PC-3 (cell line): ENCODE measurements at places on chromosomes 16 and 17. TPM values are rescaled to one million over a fixed set of nuclear protein-coding genes. Genes with fewer than 3 reads are reported as not detected.

CNEP1R1 gene
- 7.0 and 10.5 TPM in 2 replicates for total RNA-seq

ACSM2A gene
- not detected in 2 replicates for total RNA-seq

LRRC46 gene
- total RNA-seq: 0.44 and 1.2 TPM in 2 replicates

FBXW10B gene
- total RNA-seq: 7.0 and 7.2 TPM in 2 replicates

HASPIN gene
- total RNA-seq: 10.6 and 12.7 TPM in 2 replicates

ZMYND15 gene
- 0.51 and 0.58 TPM in 2 replicates for total RNA-seq

SCGB1C2 gene
- not detected in 2 replicates for total RNA-seq

SPATA22 gene
- total RNA-seq: 1.8 TPM in 1 of 2 replicates, not detected in the other

WNK4 gene
- total RNA-seq: 13.0 and 17.4 TPM in 2 replicates

CLEC18B gene
- 0.29 and 0.87 TPM in 2 replicates for total RNA-seq

DNA sequence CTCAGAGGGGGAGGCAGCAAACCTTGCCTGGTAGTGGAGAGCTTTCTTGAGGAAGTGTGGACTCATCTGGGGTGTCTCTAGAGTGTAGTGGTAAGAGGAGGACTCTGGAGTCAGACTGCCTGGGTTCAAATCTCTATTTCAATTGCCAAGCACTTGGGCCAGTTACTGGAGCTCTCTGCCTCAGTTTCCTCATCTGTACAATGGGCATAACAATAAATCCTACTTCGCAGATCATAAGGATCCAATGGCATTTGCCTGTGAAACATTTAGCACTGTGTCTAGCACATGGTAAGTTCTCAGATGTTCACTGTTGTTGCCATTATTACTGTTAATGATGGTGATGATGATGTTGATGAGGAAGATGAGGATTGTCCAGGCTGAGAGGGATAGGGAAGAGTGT is 23.6 kb upstream of the WFDC1 start:
- DNase-seq: no peak

DNA sequence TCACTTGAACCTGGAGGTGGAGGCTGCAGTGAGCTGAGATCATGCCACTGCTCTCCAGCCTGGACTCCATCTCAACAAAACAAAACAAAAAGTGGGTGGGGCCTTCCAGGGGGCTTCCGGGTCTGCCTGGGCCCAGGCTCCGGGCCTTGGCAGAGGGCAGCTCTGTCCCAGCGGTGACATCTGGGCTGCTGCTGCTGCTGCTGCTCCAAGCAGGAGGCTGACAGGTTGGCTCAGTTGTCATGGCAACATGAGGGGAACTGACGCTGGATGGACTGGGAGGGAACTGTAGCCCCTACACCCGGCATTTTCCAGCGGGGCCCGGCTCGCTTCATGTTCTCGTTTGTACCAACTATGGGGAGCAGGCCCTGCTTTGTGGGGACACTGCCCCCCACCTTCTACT is 4.0 kb downstream of the BAIAP3 start:
- no peak for DNase-seq

GRCh38 chr17:57445772-57446472 is 189.6 kb downstream of the MSI2 start:
- DNase-seq: no peak

GRCh38 chr17:62611292-62611691 is 16.2 kb upstream of the MRC2 start:
- no peak for DNase-seq

GRCh38 chr16:50862818-50863643 is 121.1 kb downstream of the CYLD start:
- DNase-seq: no peak

GRCh38 chr17:15185625-15185991 is 79.5 kb downstream of the PMP22 start:
- no peak for DNase-seq

DNA sequence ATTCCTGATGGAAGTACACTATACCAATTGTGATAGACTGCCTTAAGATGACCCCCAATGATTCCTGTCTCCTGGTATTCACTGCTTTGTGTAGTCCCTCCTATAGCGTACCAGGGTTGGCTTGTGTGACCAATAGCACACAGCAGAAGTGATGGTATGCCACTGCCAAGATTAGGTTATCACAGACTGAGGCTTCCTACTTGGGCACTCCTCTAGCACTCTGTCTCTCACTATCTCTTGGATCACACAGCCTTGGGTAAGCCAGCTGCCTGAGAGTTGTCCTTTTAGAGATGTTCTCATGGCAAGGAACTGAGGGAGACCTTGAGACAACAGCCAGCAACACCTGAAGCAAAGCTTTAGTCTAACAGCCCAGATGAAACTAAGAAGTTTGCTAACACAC is 12.7 kb upstream of the AMFR start:
- no peak for DNase-seq

- peak; percentile 83 for DNase-seq
Observed at GRCh38 chr17:57747221-57748017, 2.3 kb upstream of the CCDC182 start.

DNA sequence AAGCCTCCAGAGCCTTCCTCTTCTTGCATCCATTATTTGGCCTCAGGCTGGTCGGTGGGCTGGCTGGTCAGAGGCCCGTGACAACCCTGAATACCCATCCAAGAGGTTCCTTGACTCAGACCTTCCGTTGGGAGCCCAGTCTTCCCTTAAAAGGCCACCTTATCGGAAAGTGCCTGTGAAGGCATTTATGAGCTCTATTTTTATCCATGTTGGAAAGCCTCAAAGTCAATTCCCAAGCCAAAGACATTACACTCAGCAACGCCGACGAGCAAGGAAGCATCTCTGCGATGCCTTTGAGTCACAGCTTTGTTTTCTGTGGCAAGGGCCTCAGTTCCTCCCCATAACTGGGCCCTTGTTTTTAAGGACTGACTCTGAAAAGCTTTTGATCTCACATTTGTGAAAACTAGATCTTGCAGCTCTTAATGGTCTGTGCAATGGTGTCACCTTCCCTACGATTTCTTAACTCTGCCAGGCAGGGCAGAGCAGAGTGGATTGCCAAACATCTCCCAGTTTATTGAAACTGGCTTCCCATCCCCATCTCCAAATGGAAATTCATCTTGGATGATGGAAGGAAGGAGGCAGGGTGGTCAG is 13.3 kb upstream of the SPOP start:
- no peak for DNase-seq

GRCh38 chr16:84916850-84917249 is 94.5 kb downstream of the ZDHHC7 start:
- no peak for DNase-seq

- DNase-seq: no peak
Observed at GRCh38 chr17:51091635-51092034, 29.0 kb downstream of the SPAG9 start.

DNA sequence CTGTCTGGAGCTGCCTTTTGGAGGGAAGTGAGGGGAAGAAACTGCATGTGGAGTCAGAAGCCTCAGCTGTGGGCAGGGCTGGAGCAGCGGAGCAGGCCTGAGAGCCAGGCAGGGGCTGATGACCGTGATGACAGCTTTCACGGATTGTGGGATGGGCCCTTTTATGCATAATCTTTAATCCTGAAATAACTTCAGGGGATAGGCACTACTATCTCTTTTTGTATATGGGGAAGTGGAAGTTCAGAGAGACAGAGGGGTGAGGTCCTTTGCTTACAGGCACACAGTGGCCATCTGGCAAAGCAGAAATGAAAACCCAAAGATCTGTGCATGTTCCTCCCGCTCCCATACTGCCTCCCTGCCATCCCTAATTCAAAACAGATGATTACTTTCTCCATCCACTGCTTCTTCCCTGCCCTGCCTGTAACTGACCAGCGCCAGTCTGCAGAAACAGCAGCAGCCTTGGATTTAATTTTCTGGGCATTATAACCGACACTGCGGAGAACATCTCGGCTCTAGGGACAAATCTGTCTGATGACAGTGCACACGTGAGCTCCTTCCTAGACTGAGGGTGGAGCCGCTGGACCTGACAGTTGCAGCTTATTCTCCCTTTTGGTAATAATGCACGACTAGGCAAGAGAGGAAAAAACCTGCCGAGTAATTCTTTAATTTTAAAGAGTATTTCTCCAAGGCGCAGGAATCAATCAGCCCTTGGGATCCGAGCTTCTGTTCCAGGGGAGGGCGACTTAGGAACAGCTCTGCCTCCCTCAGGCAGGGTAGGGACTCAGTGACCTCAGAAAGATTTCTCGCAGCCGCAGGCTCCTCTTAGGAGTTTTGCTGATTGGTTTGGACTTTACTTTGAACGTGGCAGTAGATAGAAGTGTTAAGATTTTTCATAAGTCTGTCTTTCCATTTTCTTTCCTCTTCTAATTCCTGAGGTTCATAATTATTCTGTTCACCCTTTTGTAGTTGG is 95.4 kb downstream of the UTP18 start:
- no peak for DNase-seq
